ENCODE measurements at places on chromosomes 1 and 21.

DNA sequence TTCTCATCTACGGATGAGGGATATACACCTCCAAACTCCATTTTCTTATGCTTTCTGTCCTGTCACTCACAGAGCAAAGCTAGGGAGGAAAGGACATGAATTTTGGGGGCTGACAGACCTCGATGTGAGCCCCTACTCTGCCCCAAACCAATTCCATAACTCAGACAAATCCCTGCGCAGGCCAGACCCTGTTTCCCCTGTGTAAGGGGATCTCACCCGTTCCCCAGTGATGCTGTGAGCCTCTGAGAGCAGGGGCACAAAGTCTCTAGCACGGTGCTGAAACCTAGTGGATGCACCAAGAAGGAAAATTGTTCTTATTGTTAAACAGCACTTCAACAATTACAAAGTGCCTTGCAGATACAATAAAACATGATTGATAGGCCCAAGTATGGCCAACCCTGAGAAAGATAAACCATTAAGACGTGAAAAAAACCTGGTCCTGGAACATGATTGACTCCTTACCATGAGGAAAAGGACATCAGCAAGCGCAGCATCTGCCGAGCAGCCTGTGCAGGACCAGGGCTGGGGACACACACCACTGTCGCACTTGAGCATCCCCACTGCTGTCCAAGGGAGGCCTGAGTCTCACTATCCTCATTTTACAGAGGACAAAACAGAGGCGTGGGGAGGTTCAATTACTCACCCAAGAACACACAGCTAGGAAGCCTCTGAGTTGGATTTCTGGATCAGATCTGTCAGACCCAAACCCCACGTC lies 137.8 kb downstream of the GLIS1 start:
- DNase-seq: no peak

DNA sequence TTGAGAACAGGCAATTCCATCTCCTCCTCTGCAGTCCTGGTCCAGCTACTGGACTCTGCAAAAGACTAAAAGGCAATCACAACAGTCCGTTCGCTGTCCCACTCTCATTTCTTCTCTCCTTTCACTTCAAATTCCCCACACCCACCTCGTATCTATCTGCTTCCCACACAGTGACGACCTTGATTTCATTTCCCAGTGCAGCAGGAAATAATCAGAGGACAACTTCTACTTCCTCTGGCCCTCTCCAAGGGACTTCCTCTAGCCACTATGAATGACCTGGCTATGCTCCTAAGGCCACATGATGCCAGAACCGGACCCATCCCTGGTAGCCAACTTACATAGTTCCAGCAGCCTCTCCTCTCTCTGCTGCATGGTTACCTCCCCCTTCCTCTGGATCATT lies 8.0 kb downstream of the NOL9 start:
- no peak for DNase-seq

- no peak for DNase-seq
Measured at GRCh38 chr1:101059945-101060542, 34.5 kb upstream of the DPH5 start.

GRCh38 chr1:11298390-11299224 lies 25.6 kb downstream of the UBIAD1 start:
- DNase-seq: no peak

DNA sequence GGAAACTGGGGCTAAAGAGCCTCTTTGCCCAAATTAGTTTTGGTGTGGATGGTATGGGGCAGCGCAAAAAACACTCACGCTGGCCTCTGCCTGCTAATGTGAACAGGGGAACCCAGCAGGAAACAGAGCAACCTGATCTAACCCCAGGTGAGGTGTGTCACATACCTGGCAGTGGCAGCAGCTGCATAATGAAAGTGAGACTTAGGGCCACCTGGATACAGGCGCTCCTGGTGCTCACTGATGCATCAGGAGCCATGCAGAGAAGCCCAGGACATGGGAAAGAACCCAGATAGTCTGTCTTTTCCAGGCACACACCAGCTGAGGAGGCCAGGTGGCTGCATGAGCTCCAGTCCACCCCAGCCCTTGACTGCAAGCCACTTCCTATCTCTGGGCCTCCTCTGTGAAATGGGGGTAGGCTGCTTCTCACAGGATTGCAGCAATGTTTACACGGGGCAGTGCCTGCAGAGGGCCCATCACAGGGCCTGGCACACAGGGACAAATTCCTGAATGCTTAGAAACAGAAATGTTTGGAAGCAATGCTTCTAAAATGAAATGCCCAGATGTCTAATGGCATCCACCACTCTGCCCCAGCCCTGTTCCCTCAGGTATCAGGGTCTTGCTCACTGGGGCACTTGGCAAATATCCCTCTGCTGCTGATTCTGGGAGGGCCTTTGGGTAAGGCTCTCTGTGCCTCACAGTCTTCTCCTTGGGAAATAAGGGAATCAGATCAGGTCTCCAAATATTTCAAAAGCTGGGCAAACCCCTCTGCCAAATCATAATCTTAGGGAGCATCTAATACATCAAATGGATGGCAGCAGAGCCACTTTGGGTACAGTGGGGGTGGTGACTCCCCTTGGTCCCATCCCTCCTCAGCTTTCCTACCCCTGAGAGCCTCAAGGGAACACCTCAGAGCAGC lies 19.9 kb downstream of the DHCR24 start:
- DNase-seq: no peak

DNA sequence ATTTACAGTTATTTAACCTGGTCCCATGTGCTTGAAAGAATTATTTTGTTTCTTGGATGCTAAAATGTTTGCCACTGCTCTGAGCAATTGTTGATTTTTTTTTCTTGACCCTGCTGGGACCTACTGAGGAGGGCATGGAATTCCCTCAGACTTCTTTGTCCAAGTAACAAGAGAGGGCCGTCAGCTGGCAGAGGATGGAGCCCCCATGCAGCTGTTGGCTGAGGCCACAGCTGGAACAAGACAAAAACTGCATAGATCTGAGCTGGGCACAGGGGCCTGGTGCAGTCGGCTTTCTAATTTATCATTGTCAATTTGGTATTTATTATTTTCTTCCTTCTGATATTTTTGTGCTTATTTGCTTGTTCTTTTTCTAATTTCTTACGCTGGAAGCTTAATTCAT lies 39.6 kb upstream of the ABCG1 start:
- DNase-seq: no peak

DNA sequence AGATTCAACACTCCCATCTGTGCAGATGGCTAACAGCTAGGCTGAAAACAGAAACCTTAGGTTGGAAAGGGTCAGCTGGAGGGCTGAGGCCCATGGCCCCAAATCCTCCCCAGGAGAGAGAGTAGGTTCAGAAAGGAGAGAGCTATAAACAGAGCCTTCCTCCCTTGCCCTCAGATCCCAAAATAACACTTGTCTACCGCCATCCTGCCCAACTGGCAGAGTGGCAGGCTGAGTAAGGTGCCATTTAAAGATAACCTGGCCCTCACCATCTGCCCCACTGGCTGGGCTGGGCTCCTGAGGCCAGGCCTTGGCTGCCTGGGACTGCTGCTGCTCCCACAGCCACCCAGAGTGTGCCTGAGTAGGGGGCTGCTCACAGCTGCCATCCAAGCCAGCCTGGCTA lies 4.3 kb upstream of the SHISA4 start:
- no peak for DNase-seq

GRCh38 chr21:26708223-26708800 lies 135.2 kb upstream of the CYYR1 start:
- no peak for DNase-seq

GRCh38 chr1:52416811-52417210 lies 12.4 kb downstream of the PRPF38A start:
- DNase-seq: no peak

GRCh38 chr1:54417123-54417522 lies 10.9 kb upstream of the SSBP3 start:
- peak; percentile 70 for DNase-seq

DNA sequence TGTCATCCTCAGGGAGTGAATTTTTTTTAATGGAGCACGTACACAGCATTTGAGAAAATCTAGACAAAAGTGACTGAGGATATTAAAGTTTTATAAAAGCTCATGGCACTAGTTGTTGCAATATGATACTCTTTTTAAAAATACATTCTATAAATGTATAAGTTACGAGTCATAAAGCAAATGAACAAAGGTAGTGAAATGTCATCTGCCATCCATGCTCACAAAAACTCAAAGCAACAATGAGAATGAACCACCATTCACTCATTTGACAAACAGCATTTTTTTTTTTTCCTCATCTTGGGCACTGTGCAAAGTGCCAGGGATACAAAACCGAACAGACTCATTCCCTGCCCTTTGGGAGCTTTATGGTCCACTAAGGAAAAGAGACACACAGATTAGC lies 38.7 kb downstream of the GPR137B start:
- DNase-seq: no peak

DNA sequence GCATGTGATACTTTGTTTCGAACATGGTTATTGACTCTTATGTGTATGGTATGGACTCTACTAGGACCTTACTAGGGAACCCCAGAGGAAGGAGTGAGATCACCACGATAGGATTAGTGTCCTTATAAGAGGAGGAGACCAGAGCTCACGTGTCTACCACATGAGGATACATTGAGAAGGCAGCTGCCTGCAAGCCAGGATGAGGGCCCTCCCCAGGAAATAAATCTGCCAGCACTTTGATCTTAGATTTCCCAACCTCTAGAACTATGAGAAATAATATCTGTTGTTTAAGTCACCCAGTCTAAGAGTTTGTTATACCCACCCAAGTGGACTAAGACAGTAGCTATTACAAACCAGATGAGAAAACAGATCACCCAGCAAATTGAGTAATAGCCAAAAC lies 559.3 kb upstream of the USP24 start:
- DNase-seq: no peak

GRCh38 chr1:175237389-175237788 lies 44.8 kb upstream of the KIAA0040 start:
- DNase-seq: peak; percentile 26

GRCh38 chr1:170168265-170168664 lies 22.5 kb downstream of the NTMT2 start:
- DNase-seq: no peak

DNA sequence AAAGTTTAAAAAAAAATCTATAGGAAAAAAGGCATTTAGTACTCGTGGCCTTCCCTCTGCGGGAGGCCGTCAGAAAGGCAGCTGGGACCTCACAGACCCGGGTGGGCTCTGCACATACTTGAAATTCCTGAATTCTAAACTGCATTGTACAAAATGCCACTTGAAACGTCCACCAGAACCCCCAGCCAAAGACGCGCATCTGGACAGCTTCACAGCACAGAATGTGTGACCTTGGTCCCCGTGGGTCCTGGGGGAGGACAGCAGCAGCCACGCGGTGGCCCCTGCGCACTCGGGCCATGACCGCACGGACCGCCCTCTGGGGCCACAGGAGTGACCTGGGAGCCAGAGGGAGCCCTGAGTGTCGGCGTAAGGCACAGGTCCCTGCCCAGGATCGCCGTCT lies 20.6 kb upstream of the MRPS14 start:
- DNase-seq: no peak

GRCh38 chr21:28177124-28177523 lies 815.6 kb downstream of the LTN1 start:
- DNase-seq: no peak

DNA sequence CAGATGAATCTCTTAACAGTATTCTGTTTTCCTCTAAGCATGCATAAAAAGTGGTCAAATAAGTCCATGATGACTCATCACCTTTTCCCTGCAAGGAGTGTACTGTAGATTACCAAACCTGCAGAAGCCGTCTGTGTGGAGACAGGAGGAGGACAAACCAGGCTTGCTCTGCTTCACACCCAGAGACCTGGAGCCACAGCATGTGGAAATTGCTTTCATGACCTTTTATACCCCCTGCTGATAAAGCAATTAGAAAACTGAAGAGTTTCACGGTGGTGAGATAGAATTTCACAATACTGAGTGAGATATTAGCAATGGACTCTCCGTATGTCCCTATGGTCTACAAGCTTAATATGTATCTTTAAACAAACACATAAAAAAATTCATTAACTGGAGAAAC lies 9.4 kb downstream of the CORT start:
- peak; percentile 10 for DNase-seq

All from suppressor macrophage treated with lipopolysaccharide for 1 hour (primary cell).